Effector CD4-positive, alpha-beta T cell (primary cell): ENCODE measurements at places on chromosomes 4 and X.
A peak's percentile ranks its signal among the peaks of the same experiment; 100 is the strongest.

DNA sequence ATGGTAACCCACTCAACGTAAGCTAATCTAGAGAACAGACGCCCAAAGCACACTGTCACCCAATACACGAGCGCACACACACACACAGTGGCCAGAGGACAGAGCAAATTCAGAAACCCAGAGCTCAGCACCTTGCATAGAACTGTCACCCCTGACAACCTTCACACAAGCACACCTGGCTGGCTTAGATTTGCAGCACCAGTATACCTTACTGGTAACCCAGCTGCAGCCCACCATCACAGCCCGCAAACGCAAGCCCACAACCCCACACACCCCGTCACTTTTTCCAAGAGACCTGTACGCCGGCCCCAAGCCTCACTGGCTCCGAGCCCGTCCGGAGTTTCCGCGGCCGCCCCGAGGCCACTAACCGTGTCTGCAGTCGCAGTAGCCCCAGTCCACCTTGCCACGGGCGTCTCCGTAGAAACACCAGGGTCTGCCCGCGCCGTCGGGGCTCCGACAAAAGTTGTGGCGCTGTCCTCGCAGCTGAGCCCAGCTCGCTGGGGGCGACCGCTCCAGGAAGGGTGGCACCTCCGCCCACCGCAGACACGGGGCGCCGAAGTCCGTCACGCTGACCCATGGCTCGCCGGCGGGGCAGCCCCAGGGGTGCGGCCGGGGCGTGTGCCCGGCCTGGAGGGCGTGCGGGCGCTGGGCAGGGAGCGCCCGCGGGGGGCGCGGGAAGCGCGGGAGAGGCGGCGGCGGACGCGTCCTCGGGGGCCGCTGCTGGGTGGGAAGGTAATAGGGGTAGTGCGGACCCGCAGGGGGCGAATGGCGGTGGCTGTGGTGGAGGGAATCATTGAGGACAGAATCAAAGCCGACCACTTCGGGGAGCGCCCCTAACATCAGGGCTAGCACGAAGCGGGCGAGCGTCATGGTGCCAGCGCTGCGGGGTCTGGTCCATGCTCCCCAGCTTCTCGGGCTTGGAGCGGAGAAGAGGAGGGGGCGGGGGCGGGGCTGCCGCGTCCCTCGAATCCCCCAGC, 664 bp downstream of the PRSS12 start:
- DNase-seq, result no peak

DNA sequence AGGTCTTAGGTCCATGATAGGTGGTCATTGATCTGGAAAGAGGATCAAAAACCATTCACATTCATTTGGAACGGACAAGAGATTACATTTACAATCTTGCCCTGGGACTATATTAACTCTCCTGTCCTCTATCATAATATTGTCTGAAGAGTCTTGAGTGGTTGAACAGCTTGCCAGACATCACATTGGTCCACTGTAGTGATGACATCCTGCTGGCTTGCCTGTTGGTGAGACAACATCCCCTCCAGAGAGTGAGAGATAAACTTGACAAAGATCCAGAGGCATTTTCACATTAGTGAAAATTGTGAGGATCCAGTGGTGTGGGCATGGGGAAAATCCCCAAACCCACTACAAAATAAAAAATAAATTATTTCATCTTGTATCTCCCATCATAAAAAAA, 155.7 kb upstream of the LEF1 start:
- no peak for DNase-seq

DNA sequence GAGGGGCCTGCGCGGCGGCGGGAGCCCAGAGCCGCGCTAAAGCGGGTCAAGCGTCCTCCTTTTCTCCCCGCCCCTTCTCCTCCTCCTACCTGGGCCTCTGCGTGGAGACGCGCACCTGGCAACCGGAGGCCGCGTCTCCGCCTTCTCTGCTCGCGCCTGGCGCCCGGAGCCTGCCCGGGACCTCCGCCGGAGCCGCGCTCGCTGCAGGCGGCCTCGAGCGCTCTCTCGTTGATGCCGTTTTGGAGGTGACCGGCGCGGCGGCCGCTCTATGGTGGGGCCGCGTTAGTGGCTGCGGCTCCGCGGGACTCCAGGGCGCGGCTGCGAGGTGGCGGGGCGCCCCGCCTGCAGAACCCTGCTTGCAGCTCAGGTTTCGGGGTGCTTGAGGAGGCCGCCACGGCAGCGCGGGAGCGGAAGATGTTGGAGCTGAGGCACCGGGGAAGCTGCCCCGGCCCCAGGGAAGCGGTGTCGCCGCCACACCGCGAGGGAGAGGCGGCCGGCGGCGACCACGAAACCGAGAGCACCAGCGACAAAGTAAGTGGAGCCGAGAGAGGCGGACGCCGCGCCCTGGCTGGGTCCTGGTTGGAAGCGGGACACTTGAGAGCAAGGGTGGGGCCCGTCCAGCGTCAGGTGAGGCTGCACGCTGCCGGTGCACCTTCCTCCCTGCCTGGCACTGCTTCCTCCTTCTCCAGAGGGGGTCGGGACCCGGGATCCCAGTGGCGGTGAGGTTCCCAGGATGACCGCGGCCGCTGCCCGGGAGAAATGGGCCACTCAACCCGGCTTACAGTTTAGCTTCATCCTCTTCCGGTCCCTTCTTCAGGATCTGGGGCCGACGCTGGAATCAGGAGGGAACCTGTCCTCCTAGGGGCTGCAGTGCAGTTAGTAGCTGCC, at the start of gene CDS1:
Gene CDS1, plus strand, starts transcription at position 140 of the 888 bp plus-strand sequence. Its CDS starts 275 bp downstream, at position 415.
- DNase-seq, result peak; percentile 4

GRCh38 chr4:180852738-180853137, 1390.5 kb upstream of the TENM3 start:
- no peak for DNase-seq
